NCI-H1092 treated with DMSO at 0.1 percent for 48 hours (cell line): ENCODE measurements at places on chromosomes 7 and 10.

DNA sequence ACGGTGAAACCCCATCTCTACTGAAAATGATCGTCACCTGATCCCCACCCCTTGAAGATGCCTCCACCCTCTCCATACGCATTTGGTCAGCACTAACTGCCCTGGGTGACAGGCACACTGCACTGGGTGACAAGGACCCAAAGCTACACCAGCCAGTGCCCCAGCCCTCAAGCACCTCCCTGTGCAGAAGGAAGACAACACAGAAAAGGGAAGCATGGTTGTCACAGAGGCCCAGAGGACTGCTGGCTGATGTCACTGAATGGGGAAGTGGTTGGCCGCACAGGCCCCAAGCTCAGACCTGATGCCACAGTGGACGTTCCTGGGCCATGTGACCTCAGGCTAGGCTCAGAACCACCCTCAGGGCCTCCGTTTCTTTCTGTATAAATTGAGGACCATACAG is 4.2 kb upstream of the PILRA start:
- no peak for DNase-seq

GRCh38 chr10:36256948-36257356 is 614.9 kb upstream of the FZD8 start:
- no peak for DNase-seq

GRCh38 chr7:57256637-57257375 is 124.6 kb upstream of the ZNF479 start:
- no peak for DNase-seq

DNA sequence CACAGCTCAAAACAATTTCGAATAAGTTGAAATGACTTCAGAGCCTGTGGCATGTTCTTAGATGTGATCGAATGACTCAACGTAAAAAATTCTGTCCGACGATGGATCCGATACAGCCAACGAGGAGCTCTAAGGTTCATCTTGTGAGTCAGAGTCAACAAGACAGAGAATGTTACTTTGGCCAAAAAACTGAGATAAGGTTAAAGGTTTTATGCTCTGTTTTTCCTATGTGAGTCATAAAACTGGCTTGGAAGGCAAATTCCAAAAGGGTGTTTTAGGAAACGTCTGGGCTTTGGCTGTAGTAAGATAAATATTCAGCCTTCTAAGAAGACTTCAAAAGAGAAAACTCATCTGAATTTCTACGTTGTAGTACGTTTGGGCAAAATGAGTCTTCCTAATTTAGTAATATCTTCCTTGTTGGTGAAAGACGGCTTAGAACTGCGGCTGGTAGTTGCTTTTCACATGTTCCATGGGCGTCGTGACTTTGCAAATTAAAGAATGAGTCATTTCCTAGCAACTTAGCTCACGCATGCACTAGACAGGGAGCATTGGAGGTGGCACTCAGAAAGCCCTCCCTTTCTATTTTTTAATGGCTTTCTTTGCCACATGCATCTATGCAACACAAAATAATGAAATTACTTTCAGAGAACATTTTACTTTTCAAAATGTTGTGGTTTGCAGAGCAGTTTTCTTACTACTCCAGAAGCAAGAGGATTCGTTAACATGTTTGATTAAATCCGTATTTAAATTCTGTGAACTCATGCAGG is 28.2 kb downstream of the PFKP start:
- no peak for DNase-seq

DNA sequence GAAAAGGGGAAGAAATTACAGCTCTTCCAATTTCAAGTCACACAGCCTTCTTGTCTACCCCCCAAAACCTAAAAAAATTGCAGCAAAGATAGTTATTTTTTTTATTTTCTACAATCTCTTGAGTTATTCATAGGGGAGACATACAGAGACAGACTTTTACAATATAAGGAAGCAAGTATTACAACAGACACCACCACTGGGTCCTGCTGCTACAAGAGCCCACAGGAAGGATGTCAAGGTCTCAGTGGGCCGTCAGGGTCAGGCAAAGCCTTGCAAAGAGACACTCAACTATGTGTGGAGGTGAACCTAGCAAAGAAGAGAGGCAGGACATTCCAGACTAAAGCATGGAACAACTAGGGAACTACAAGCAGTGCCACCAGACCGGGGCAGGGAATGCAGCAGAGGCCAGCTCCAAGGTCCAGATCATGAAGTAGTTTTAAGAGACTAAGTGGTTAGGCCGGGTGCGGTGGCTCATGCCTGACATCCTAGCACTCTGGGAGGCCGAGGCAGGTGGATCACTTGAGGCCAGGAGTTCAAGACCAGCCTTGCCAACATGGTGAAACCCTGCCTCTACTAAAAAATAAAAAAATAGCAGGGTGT is 28.2 kb upstream of the ZCCHC24 start:
- no peak for DNase-seq

- no peak for DNase-seq
Observed at GRCh38 chr7:106234425-106234824, 50.4 kb downstream of the NAMPT start.

- DNase-seq, result no peak
Observed at GRCh38 chr7:20302891-20303290, 27.8 kb upstream of the ITGB8 start.

- peak; percentile 94 for DNase-seq
Observed at GRCh38 chr7:141072548-141073172, 1.2 kb upstream of the TMEM178B start.

GRCh38 chr7:143233816-143234532 is 12.1 kb downstream of the TAS2R40 start:
- no peak for DNase-seq

- DNase-seq, result no peak
Observed at GRCh38 chr10:95444792-95445191, 116.4 kb downstream of the SORBS1 start.

DNA sequence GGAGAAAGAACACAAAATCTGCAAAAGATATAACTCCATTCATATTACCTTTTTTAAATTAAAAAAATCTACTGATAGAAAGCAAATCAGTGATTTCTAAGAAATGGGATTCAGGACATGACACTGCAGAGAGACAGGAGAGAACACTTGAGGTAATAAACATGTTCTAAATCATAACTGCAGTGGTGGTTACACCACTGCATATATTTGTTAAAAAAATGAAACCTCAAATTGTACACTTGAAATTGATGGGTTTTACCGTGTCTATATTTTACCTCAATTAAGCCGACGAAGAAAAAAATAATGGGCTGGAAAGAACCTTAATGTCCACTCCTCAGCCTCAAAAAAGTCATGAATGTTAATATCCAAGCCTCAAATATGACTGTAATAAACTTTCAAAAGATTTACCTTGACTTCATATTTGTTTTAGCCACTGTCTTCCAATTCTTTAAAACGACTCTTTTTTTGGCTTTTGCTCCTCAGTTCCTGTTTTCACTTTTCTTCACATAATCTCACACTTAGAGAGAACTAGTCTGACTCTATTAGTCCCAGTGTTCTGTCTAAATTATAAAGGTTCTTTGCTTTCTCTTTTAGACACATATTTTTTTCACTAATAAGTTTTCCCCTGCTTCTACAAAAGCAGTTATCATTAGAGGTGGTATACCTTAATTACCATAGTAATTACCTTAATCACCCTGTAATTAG is 502.4 kb downstream of the GRM8 start:
- DNase-seq, result no peak

- peak; percentile 24 for DNase-seq
Observed at GRCh38 chr10:100518761-100519241, 860 bp downstream of the SEC31B start.

- DNase-seq, result no peak
Observed at GRCh38 chr7:68722044-68722443, 876.2 kb upstream of the AUTS2 start.

- DNase-seq, result no peak
Observed at GRCh38 chr10:130350996-130351395, 214.8 kb downstream of the GLRX3 start.

- DNase-seq, result peak; percentile 80
Observed at GRCh38 chr7:108454674-108455550, 1.3 kb downstream of the NRCAM start.

- no peak for DNase-seq
Observed at GRCh38 chr7:23247046-23247602, 549 bp downstream of the GPNMB start.

DNA sequence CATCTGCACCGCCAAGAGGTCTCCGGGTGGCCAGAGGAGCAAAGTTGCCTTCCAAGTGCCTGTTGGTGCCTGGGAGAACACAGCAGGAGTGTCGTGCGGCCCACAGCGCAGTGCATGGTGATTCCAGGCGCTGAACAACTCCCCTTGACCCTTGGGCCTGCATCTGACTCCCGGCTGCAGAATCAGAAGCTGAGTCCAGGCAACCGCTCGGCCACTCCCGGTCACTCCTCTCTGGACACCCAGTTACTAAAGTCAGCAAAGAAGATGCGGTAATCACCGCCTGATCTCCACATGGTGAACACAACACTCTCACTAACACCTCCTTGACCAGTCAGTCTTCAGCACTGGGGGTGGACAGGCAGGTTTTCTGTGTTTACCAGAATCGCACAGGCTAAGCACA is 35.5 kb downstream of the SCD start:
- DNase-seq, result no peak

- DNase-seq, result no peak
Observed at GRCh38 chr10:61071580-61071979, 127.6 kb upstream of the RHOBTB1 start.

- DNase-seq, result no peak
Observed at GRCh38 chr7:150524018-150524417, 9.3 kb downstream of the GIMAP7 start.

DNA sequence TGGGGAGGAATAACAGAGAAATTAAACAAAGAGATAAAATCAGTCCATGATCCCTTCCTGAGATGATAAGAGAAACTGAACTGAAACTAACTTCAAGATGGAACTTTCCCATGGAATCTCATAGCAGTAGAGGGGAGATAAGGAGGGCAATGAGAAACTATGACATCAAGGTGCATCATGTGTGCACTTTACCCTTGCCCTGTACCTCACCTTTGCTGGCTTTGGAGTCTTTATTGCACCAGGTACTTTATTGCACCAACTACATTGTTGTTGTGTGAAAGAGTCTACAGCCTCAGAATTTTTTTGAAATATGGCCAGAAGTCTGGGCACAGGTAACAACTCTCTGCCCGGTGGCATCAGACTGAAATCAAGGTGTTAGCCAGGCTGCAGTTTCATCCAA is 11.2 kb upstream of the SMC3 start:
- no peak for DNase-seq

DNA sequence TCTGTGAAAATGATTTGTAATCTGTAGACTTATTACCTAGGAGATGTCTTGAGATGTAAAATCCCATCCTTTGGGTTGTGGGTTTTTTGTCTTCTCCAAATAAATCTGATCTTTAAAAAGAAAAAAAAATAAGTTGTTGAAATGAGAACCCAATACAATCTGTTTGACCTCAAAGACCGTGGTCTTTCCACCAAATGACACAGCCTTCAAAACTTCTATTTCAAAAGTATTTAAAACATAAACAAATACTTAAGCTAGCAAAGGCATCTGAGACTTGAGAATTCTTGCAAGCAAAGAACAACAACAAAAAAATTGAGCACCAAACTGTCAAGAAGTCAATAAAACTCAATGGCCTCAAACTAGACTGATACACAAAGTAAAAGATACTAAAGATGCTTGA is 67.9 kb upstream of the HECW1 start:
- DNase-seq, result no peak

GRCh38 chr7:47482013-47482875 is 99.7 kb downstream of the TNS3 start:
- DNase-seq, result no peak

- DNase-seq, result no peak
Observed at GRCh38 chr7:86844608-86845007, 200.9 kb downstream of the GRM3 start.

GRCh38 chr7:158745057-158745715 is 40.6 kb upstream of the NCAPG2 start:
- no peak for DNase-seq

GRCh38 chr7:25839084-25839769 is 312.8 kb upstream of the NFE2L3 start:
- DNase-seq, result no peak

GRCh38 chr7:129169171-129169671 is 19.2 kb upstream of the SMO start:
- peak; percentile 30 for DNase-seq

GRCh38 chr7:157997080-157997440 is 590.6 kb downstream of the PTPRN2 start:
- no peak for DNase-seq

DNA sequence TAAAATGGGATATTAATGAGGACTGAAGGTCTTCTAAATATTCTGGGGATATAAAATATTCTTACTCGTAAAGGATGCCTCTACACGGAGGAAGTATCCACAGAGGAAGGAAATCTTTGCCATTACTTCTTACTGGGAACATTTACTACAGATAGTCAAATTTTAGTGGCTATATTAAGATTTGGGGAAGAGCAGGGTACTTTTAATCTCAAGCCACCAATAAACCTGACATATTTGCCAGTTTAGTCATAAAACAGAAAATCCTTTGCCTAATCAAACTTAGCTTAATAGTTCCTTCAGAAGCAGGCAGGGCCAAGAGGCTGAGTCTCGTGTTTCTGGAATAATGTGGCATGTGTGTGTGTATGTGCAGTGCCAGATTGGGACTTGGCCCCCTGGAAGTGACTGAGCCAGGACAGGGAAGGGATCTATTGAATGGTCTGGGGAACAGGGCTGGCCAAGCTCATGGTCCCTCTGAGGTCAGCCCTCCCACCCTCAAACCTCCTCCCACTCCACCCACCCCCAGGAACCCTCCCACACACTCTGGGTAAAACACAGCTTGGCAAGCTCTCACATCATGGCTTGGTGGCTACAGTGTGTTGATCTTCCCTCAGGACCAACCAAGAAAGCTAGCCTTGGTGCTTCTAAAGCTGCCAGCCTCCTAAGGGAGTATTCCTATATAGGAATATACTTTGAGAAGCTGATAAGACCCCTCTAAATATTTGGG is 1.6 kb upstream of the PIK3CG start:
- no peak for DNase-seq

DNA sequence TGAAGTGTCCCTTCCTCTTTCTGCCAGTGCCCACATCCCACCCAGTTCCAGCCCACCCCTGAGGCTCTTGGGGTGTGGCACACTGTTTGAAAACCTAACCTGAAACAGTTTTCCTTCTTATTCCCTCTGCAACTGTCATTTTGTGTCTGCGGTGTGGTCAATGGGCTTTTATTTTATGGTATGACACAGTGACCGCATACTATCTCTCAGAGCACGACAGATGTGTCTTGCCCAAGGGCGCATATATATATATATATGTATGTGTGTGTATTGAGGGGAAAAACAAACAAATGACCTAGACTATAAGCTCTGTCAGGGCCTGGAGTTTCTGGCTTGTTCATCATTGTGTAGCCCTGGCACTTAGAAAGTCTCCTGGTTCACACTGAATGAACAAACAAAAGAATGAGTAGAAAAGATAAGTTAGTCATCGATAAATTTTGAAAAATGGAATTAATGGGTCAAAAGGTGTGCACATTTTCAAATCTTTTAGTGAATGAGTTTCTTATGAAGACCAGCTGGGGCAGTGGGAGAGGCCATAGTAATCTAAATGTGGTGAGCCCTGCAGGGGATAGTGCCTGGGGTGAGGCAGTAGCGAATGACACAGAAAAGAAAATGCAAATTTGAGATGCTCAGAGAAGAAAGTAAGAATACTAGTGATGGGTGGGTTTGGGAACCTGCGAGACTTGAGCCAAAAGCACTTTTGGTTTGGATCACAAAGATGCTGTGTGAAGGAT is 198.4 kb downstream of the SNX10 start:
- no peak for DNase-seq
